ENCODE measurements at places on chromosomes 3 and 15.

DNA sequence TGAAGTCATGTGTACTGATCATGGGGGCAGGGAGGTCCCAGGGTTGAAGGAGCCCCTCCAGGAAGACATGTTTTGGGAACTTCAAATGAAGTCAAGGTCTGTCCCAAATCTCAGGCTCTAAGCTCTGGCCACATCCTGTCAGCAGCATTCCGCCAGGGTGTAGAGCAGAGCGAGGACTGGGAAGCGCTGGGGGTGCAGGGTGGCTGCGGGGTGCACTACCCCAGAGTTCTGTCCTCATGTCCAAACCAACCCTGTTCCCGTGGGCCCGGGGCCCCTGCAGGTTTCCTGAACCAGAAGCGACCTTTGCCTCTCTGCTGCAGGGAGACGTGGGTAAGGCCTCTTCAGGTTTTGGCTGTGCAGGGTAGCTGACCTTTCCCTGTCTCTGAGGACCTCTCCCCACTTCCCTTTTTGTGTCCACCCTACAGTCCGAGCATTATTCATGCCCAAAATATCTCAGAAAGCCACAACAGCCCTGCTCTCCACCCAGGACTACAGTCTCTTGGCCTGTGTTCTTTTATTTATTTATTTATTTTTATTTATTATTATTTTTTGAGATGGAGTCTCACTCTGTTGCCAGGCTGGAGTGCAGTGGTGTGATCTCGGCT lies 26.6 kb upstream of the FLNB start:
- DNase-seq, result no peak

DNA sequence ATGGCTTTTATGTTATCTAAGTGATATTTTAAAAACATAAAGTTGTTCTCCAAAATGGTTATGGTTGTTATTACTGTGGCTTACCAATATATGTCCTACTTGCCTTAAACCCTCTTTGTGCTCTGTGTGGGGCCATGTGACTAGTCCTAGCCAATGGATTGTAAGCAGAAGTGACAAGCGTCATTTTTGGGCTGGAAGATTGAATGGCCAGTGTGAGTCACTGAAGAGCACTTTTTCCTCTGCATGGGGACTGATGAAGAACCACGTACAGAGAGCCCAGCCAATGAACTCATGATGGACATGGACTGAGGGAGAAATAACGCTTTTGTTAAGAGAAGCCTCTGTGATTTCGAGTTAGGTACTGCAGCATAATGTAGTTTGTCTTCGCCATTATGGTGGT lies 332.7 kb downstream of the EDEM1 start:
- DNase-seq, result no peak

- no peak for DNase-seq
These were observed 238.2 kb upstream of the C2CD4B start for GRCh38 chr15:62403164-62403809.

DNA sequence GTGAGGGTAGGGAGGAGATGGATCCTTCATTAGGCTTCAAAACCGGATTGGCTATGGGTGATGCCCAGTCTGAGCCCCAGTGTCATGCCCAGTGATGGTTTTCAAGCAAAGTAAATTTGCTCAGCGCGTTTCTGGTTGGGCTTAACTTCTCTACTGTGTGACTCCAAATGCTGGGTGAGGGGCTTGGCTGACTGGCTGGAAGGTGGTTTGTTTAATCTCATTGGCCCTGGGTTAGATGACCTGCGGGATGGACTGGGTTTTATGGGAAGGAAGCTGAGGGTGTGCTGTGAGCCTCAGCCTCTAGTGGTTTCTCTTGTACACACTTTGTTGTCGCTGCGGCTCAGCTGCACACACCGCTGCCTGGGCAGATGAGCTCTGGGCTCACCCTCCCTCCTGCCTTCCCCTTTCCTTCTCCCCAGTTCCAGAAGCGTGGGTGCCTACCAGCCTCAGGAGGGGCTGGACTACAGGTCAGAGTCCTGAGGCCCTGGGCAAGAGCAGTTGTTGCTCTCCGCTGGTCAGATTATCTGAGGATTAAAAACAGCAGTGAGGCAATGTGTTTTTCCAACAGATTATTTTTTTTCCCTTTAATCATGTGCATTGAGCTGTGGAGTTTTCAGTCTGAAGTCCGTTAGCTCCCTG lies 18.6 kb downstream of the PDIA5 start:
- no peak for DNase-seq

DNA sequence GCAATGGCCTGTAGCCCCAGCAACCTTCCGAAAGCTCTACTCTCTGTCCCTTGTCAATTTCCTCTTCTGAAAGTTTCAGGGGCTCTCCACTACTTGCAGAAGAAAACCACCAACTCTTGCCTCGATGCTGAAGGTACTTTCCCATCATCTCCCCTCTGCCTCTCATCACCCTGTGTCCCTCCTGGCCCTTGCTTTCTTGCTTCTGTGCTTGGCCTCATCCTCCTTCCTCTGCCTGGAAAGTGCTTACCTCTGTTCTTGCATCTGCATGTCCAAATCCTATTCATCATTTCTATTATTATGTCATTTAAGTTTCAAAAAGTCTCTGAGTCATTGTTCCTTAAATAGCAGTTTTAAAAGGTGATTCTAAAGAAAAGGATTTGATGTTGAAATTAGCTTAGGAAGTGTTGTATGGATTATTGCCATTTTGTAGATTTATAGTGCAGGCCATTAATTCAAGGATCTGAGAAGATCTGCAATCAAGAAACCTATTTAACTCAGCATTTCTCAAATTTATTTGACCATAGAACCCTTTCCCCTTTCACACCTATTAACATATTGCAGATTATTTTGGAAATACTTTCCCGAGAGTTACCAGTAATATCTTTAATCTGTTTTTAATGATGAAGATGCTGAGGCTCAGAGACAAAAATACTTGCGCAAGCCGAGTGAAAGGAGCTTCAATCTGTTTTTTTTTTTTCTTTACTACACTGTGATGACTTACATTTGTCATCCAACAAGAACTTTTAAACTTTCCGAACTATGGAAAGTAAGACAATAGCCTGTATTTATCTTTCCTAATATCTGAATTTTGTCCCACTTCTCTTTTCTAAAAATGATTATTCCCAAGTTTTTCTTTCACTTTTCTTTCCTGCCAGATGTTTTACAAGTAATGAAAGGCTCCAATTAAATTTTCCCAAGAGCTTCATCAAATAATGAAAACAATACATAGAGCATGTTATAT lies 22.3 kb upstream of the CFAP161 start:
- no peak for DNase-seq

GRCh38 chr3:161291191-161291901 lies 70.2 kb downstream of the NMD3 start:
- no peak for DNase-seq

DNA sequence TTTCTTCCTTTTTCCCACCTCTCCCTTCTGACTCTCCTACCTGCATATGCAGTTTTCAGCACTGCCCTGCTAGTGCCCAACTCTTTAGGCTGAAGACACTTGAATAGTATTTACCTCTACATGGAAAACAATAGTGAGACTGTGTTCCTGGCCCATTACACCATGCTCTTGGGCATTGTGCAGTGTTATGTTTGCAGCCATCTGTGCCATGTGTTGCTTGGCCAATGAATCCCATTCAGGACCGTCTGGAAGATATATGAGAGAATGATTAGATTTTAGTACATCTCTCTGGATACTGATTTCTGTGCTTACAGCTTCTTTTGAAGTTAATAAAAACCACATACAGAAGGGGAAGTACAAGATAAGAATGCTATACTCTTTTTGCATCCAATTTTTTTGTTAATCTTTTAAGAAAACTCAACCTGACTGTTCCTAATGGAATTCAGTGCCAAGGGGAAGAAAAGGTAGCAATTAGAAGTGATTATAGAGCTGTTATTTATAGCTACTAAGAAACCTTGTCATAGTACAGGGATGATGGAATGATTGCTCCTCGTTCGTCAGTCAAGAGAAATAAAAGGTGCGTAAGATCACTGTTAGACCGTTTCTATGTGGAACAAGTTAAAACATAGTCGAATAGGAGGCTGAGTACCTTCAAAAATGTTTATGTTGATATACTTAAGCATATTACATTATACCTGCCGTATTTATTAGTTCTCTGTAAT lies 58.9 kb downstream of the TMEM41A start:
- no peak for DNase-seq

DNA sequence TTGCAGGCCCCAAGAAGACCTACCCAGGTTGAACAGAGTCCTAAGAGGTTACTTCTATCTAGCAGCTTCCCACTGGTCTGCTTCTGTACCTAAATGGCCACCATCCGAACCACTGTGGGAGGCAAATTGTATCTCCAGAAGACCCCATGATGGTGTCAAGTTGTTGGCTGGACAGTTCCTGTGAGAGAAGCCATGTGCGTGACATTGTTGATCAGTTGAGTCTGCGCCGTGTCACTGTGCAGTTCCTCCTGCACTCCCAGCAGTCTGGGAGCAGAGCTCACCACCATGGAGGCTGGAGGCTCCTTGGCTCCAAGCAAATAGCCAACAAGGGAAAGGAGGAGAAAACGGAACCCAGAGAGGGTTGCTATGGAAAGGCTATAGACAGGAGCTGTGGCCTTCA lies 7.5 kb upstream of the CYP1A1 start:
- no peak for DNase-seq

GRCh38 chr3:80537680-80538079 lies 769.9 kb upstream of the ROBO1 start:
- DNase-seq, result no peak

DNA sequence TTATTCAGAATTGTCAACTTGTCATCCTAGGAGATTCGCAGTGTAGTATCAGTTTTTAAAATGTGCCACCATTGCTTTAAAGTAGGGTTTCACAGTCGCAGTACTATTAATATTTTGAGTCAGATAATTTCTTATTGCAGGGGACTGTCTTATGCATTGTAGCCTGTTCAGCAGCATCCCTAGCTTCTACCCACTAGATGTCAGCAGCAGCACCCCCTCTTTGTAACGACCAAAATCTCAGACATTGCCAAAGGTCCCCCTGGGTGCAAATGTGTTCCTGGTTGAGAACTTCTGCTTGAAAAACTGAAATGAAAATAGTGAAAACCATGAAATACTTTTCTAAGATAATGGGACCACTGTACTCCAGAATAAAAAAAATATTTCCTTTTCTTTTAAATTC lies 474.8 kb downstream of the CNTN3 start:
- DNase-seq, result no peak

DNA sequence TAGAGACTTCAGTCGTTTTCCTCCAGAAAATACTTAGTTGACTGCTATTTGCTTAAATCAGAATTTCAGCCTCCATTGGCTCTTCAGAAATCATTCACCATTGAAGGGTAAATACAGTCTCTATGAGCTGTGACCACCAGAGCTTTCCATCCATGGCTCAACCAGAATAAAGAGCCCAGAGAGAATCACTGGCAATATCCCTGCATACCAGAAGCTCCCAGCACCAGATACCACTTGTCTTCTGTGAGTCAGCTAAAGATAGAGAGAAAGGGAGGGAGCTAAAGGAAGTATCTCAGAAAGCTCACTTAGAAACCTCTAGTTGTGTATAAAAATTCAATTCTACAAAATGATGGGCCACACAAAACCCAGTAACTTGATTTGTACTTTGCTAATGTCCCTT lies 115.2 kb upstream of the TMCO5A start:
- no peak for DNase-seq

DNA sequence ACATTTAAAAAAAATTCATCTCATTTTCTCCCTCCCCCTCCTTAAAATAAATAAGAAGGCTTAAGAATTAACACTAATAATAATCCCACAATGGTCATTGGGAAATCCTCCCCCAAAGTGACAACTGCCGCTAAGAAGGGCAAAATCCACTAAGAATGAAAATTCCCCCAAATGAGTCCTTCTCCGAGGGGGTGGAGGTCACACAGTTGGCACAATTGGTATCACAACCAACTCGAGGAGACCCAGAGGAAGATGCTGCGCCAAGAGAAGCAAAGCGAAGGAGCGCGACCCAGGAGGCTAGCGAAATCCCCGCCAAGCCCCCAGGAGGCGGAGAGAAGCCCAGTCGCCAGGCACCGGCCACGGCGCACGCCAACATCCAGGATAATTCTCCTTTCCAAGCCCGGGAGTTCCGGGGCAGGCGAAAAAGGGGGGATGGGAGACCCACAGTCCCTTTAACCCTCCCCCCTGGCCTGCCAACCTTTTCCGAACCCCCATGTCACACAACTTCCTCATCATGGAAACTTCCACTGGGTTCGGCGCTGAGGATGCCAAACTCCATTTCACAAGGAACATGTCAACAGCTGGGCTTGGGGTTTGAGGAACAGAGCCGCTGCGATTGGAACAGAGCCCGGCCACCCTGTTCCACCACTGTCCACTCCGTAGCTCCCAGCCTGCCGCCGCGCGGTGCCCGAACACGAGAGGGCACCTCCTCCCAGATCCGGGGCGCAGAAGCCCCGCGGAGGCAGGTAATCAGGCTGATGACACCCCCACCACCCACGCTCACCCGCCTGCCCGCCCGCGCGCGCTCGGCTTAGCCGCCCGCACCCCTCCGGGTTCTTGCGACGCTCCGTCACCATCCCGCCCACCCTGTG lies 668 bp downstream of the THRB start:
- peak; percentile 29 for DNase-seq

- DNase-seq, result no peak
These were observed 39.0 kb upstream of the CBLB start for GRCh38 chr3:105907777-105908176.

DNA sequence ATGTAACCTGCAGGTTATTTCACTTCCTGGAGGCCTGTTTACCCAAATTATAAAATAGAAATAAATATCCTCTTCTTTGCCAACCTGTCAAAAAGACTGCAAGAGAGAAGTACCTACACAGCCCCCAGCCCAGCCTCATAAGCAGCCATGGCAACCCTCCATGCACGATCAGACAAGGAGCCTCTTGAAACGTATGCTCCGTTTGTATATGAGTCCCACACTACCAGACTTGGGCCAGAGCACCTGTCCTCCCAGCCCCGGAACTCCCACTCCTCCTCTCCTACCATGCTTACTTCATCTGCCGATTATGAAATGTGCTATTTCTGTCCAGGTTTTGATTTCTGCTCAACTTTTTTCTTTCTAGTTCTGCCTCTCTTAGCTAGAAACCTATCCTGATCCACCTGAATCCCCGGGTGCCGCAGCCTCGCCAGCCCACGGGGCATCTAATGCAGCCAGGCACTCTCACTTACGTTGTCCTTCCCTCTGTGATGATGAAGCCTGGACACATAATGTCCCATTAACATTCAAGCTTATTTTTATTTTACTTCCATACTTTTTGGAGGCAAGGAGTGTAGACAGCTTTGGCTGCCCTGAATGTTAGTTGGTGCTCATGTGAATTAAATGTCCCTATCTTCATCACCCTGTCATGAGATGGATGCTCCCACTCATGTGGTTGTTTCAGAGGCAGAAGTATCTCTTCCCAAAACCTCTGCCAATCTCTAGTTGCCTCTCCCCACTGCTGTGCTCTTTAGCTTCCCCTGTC lies 73.8 kb downstream of the MB21D2 start:
- no peak for DNase-seq

DNA sequence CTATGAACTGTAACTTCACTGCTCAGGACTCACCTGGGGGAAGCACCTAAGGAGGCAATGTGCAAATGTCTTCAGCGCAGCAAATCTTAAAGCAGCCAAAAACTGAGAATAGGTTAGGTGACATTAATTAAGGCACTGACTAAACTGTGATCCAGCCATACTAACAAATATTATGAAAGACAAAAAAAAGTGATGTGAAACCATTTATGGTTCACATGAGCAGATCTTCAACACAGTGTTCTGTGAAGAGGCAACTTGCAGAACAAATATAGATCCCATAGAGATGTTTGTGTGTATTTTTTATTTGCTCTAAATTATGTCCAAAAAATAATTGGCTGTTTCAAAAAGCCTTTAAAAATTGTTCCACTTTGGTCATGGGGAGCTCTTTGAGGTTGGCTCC lies 24.1 kb upstream of the MITF start:
- no peak for DNase-seq

Measured in Peyer's patch (tissue), 4 donors.